ENCODE measurements at places on chromosomes 6 and 20. TPM values are rescaled to one million over a fixed set of nuclear protein-coding genes. Genes with fewer than 3 reads are reported as not detected.

KCNQ2 gene
- total RNA-seq: 157 TPM

GRCh38 chr20:17795501-17796071, 95.8 kb downstream of the BANF2 start:
- H3K36me3 ChIP-seq: no peaks in the 10 kb centered on the region
- H3K4me1 ChIP-seq: no peaks in the 10 kb centered on the region

C20orf202 gene
- 0.18 TPM for total RNA-seq

PRICKLE4 gene
- 4.1 TPM for total RNA-seq

DNA sequence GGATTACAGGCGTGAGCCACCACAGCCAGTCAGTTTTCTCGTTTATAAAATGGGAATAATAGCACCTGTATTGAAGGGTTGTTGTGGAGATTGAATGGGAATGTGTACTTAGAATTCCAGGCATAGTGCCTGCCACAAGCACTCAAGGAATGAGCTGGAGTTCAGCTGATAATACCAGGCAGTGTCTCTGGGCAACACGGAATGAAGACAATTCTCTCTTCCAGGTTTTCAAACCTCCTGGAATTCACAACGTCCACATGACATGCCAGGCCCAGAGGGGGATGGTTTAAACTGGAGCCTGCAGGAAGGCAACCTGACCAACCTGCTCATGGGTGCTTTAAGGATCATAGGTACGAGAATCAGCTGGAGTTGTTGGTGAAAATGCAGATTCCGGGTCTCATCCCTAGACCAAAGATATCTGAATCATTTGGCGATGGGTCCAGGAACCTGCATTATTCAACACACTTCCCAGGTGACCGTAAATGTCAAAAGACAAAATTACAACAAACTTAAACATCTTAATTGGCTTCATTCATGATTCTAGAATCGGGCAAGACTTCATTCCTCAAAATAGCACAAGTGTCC, 1.9 kb upstream of the PTPN1 start:
- no peak for DNase-seq
- H3K4me1 ChIP-seq: peaks cover 37% of the 10 kb centered on the region
- no peak overlapping the region for H3K27ac ChIP-seq
- H3K27me3 ChIP-seq: no peaks in the 10 kb centered on the region
